ENCODE measurements at places on chromosomes 3 and 15. TPM values are rescaled to one million over a fixed set of nuclear protein-coding genes. Genes with fewer than 3 reads are reported as not detected.
A peak's percentile ranks its signal among the peaks of the same experiment; 100 is the strongest.

- H3K27me3 ChIP-seq: no peaks in the 10 kb centered on the region
- no peak overlapping the region for H3K27ac ChIP-seq
- no peak overlapping the region for H3K4me3 ChIP-seq
- DNase-seq: no peak
Observed at GRCh38 chr3:128229106-128229857, 76.0 kb downstream of the EEFSEC start.

- H3K27me3 ChIP-seq: no peaks in the 10 kb centered on the region
- H3K4me3 ChIP-seq: no peak overlapping the region
- no peak overlapping the region for H3K27ac ChIP-seq
- no peaks in the 10 kb centered on the region for H3K36me3 ChIP-seq
- no peak for DNase-seq
Observed at GRCh38 chr3:14633819-14634424, 17.6 kb upstream of the CCDC174 start.

DNA sequence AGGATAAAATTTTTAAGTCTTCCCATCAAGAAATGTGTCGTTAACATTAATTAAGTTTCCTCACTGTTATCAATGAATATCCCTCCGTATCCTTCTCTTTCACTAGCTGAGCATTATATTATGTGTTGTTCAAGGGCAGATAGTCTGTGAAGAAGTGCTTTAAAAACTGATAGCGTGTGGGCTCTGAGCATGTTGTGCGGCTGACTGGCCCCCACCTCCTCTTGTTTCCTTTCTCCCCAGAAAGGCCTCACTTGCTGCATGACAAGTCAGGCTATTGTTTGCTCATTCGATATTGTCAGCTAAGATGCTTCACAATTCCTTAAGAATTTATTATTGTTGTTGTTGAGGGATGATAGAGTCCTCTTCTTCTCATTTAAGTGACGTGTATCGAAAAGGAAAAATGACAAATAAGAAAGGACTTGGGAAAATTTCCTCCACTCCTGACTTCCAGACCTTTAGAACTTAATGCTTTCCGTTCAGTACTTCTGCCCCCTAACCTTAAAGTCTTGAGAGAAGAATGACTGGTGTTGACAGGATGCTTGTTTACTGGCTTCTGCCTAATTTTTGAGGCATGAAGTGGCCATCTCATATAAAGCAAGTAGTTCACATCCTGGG is 298.3 kb downstream of the LPP start:
- no peak overlapping the region for H3K4me3 ChIP-seq
- no peak overlapping the region for H3K27ac ChIP-seq
- H3K36me3 ChIP-seq: no peaks in the 10 kb centered on the region
- H3K27me3 ChIP-seq: no peaks in the 10 kb centered on the region

DNA sequence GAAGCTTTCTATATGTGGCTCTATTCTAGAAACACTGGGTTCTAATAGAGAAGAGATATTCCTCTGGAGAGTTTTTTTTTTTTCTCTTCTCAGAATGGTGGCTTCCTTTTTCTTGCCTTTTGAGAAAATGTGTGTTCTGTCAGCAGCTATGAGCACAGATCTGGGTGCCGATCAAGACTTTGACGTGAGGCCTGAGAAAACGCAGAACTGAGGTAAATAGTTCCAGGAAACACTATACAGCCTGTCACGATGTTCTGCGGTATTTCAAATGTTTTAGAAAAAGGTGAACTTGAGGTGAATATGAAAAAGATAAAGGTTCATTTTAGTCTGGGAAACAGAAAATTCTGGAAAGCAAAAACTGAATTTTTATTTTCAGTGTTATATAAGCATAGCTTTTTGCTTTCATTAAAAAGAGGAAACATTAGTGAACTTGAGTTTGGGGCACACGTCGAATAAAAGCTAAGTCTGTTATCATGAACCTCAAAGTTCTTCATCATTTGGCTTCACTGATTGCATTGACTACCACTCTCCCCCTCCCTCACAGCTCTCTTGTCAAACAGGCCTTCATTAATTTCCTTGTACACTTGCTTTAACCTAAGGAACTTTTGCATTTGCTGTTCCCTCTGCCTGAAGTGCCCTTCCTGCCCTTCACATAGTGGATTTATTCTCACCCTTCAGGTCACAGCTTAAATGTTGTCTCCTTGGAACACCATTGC is 265.1 kb downstream of the NFKBIZ start:
- peak overlapping the region; percentile 48 for H3K27ac ChIP-seq
- DNase-seq: no peak
- H3K4me1 ChIP-seq: no peaks in the 10 kb centered on the region
- no peaks in the 10 kb centered on the region for H3K27me3 ChIP-seq
- no peaks in the 10 kb centered on the region for H3K36me3 ChIP-seq
- H3K4me3 ChIP-seq: no peak overlapping the region

- H3K4me1 ChIP-seq: no peaks in the 10 kb centered on the region
- H3K36me3 ChIP-seq: no peaks in the 10 kb centered on the region
- peak; percentile 79 for DNase-seq
- peaks cover 54% of the 10 kb centered on the region for H3K27me3 ChIP-seq
Observed at GRCh38 chr3:147372525-147373027, 33.8 kb downstream of the ZIC4 start.

Gene TM6SF1
- 6.2 TPM for total RNA-seq
